Kasumi-1 (cell line): ENCODE measurements at places on chromosomes 1 and 21.

DNA sequence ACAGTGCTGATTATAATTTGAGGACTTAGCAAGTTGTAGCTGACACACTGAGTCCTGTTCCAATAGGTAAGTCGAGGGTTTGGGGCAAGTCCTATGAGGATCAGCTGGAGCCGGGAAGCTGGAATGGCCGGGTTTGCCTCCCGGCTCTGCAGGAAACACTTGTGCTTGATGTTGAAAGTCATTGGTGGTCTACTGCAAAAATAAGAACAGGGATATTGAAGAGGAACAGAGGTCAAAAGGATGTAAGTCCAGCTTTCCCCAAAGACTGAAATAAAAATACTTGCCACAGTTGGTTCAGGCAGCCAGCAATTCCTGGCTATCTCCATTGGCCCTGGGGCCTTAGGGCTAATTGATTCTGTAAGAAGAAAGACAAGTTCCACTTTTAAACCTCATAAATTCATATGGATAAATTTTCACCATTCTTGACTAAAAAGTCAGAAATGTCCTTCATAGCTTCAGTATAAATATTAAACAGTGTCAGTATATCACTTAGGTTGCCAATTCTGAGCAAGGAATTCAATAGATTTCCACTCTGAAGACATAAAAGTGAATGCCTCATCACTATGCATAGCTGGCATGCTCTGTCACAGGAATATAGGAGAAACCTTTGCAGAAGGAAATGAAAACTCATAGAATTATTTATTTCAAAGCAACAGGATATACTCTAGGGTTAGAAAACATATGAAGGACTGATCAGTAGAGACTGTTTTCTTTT lies 165.2 kb downstream of the AK5 start:
- no peak for DNase-seq

- peak; percentile 58 for DNase-seq
Observed at GRCh38 chr1:24745711-24746413, 615 bp downstream of the CLIC4 start.

GRCh38 chr1:44151332-44151731 lies 9.9 kb upstream of the KLF18 start:
- DNase-seq, result no peak

GRCh38 chr1:24540906-24541710 lies 14.8 kb upstream of the NCMAP start:
- DNase-seq, result no peak

GRCh38 chr1:11341901-11342552 lies 69.0 kb downstream of the UBIAD1 start:
- no peak for DNase-seq

DNA sequence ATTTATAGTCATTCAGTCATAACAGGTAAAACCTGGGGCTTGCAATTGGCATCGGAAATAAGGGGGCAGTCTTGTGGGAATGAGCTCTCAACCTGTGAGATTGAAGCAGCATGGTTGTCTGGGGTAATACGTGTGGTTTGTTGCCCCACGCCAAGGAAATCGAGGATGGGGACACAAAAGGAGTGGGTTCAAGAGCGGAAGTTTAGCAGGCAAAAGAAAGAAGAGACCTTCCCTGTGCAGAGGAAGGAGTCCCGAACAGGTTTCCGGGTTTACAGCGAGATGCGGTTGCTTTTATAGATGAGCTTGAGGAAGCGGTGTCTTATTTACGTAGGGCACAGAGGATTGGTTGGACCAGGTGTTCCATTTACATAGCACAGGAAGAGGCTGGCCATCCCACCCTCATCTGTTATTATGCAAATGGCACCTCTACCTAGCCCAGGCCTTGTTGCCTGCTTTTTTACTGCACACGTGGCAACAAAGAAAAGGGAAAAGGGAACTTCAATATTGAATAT lies 37.3 kb downstream of the IFNAR1 start:
- DNase-seq, result peak; percentile 91

- DNase-seq, result no peak
Observed at GRCh38 chr1:234093741-234094140, 189.3 kb downstream of the SLC35F3 start.

DNA sequence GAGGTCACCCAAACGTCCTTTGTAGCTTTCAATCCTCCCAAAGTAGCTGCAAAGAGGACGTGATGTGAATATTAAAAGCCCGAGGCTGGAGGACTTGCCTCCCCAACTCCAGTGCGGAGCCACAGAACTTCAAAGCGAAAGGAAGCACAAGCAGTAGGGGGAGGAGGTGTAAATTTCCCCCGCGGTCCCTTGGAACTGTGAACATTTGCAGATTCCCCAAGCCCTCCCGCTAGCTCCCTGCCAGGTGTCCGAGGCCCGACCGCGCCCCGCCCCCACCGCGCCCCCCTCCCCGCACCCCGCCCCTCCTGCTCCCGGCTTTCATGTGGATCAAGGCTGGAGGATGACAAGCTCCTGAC lies 41.5 kb upstream of the HAO2 start:
- no peak for DNase-seq

GRCh38 chr1:44029260-44029910 lies 1.9 kb downstream of the SLC6A9 start:
- peak; percentile 82 for DNase-seq

- peak; percentile 8 for DNase-seq
Observed at GRCh38 chr1:1237874-1238701, 6.1 kb downstream of the B3GALT6 start.

GRCh38 chr1:172497230-172497629 lies 35.7 kb upstream of the SUCO start:
- DNase-seq, result peak; percentile 12

GRCh38 chr1:82048596-82048995 lies 247.9 kb downstream of the ADGRL2 start:
- DNase-seq, result no peak

GRCh38 chr1:12148958-12149790 lies 17.6 kb upstream of the TNFRSF1B start:
- DNase-seq, result no peak
